ENCODE measurements at places on chromosomes 6 and 20.

DNA sequence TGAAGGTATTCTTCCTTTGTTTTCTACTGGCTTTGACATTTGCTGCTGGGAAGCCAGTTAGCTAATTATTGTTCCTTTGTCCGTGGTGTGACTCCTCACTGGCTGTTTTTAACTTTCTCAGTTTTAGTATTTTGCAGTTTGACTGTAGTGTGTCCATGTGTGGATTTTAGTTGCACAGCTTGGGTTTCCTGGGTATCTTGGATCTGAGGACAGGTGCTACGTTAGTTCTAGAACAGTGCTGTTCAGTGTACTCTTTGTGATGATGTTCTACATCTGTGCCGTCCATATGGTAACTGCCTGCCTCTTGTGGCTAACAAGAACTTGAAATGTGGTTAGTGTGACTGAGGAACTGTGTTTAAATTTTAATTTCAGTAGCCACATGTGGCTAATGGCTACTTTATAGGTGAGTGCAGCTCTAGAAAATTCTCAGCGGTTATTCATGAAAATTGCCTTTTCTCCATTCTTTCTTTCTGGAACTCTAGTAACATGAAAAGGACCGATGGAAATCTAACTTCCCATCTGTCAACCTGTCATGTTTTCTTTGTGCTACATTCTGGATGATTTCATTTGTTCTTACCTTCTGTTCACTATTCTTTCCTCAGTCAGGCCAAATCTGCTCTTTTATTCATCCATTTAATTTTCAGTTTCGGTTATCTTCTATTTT, 7.4 kb downstream of the SNX9 start:
- peak; percentile 17 for DNase-seq

DNA sequence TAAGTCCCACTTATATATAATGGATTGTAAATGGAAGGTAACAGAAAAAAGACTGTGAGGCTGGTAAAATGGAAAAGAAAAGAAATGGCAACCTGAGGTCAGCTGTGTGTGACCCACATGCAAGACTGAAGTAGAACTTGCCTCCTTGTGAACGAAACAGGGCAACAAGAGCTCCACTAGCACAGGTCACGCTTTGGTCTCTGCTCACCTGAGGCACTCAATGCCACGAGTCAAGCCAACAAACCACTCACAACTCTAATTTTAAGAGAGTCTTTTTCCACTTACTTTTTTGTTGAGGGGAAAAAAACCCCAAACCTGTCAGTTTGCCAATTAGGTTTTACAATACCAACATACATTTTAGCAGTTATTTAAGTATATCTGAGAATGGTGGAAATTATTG, 65.2 kb downstream of the PDE10A start:
- DNase-seq, result no peak

DNA sequence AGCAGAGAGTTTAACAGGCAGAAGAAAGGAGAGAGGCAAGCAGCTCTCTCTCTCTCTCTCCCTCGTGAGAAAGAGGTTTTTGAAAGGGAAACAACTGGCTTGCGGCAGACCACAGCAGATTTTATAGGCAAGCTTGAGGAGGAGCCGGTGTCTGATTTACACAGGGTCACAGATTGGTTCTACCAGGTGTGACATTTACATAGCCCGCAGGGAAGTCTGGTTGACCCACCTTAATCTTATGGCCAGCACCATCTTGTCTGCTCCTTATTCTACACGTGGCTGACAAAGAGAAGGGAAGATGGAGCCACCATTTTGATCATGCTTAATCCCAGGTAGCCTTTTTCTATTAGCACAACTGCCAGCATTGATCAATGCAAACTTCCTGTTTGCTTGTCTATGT, 65.4 kb downstream of the OR2J2 start:
- no peak for DNase-seq

DNA sequence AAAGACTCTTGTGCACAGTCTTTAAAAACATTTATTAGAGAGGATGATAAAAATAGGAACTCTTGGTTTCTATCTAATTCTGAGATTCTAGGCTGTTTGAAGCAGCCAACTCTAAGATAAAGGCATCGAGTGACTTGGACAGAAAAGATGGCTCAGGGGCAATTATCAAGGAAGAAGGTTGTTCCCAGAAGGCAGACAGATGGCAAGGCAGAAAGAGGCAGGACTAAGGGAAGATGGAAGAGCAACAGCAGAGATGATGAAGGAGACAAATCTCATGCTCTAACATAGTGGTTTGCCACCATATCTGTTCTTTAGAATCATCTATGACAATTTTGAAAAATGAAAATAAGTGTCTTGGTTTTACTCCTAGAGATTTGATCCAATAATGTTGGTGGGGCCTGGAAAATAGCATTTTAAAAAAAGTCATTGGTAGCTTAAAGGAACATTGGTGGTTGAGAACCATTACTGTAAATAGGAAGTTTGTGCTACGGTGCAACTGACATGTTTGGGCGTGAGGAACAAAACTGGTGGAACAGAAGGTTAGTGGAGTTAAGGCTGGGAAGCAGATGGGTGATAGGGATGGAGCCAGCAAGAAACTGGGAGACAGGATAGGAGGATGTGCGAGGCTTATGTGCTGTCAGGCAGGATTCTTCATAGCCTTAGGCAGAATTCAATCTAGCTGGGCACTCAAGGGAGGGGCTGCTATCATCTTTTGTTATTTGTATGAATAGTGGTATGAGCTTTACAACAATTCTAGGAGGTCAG, 751.1 kb downstream of the DHX35 start:
- no peak for DNase-seq

- DNase-seq, result no peak
Measured at GRCh38 chr6:126422912-126423311, 83.0 kb downstream of the CENPW start.

- no peak for DNase-seq
Measured at GRCh38 chr6:6738108-6738507, 149.6 kb downstream of the LY86 start.

GRCh38 chr6:166415833-166416347, 33.1 kb upstream of the MPC1 start:
- DNase-seq, result no peak

GRCh38 chr6:82872185-82872584, 193.5 kb downstream of the UBE3D start:
- no peak for DNase-seq

DNA sequence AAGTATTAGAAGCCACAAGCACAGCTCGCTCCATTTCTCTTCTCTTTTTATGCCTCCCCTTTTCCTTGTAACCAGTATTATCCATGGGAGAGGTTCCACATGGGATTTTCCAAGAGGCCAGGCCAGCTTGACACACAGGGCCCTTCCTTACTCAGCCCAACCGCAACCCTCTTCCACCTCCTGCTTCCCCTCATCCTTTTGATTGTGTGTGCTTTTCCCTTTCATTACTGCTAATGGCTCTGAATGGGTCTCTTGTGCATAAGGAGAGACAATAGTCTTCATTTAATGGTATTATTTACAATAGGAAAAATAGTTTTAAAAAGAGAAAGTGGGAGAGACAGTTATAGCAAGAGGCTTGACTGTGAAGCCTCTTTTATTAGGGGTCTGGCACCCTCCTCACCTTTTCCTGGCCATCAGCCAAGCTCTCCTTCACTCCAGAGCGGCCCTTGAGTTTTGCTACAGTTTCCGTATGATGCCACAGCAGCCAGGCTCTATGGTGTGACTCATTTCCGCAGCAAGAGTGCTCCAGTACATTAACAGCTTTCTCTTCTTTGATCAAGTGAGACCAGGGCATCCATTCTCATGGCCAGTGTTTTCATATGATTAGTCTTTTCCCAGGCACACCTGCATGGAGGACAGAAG, 579.5 kb downstream of the TFAP2B start:
- DNase-seq, result no peak

DNA sequence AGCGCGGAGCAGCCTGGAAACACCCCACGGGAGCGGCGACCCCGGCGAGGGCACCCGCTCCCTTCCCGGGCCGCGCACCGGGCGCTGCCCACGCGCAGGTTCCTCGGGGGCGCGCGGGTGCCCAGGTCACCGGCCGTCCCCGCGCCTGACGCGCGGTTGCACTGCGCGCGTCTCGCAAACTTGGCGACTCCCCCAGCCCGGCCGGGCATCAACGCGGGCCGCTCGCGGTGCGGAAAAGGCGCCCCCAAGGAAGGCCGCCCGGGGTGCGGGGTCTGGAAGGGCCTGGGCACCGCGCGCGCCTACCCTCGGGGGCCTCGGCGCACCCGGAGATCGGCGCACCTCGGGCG, 555 bp upstream of the ZBTB46 start:
- DNase-seq, result no peak

DNA sequence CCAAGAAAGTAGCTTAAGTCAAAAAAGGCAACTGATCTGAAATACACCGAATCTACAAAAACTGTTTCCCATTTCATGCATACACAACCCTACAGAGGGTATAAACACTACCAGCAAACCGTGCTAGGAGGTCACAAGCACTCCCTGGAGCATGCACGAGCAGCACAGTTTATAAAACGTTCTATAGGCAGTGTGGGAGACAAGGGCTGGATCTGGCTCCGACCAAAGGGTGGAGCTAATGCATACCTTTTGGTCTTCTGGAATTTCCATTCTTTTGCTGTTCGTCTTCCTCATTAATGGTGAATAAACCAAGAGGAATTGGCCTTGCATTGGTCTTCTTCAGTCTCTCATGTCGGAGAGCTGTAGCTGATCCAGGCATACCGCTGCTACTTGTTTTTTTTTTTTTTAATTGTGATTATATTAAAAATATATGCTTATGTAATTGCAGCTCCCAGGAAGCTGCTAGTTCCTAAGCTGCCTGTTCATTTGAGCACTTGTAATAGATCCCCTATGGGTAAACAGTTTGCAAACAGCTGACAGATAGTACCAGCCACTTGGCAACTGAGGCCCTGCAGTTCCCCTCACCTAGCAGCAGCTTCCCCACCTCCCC, 24.5 kb downstream of the MAP7 start:
- DNase-seq, result no peak

DNA sequence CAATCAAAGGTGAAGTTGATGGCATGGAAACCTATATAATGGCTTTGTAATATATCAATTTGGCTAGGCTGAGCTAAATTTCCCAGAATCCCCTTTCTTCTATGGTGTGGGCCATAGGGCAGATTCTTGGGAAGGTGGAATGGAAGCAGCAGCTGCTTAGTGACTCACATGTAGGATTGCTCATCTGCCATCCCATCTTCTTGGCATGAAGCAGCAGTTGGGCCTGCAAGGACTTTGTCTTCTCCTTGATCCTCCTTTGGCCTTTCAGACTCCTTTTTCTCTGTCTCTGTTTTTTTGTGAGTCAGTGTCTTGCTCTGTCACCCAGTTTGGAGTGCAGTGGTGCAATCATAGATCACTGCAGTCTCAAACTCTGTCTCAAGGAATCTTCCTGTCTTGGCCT, 52.6 kb upstream of the CEP162 start:
- DNase-seq, result no peak

- no peak for DNase-seq
Measured at GRCh38 chr20:13276945-13277541, 56.0 kb downstream of the ISM1 start.

DNA sequence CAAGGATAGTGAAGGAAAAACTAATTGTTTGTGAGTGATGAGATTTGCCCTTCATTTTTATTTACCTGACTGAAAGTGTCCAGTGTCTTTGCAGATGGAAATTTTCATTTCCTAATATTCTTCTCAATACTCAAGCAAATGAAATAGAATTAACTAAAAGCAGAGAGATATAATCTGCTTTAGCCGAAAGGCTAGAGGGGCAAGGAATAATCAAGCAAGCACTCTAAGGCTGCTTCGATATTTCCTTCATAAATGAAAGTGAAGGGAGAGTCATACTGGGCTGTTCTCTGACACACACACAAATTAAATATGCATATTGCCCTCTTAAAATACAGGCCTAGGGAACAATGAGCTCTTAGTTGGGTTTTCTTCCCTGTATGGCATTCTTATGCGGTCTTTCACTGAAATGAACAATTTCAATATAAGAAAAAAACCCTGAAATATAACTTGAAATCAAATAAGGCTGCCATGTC, 47.5 kb upstream of the POPDC3 start:
- DNase-seq, result no peak

GRCh38 chr6:150527100-150527499, 72.6 kb upstream of the PLEKHG1 start:
- no peak for DNase-seq

DNA sequence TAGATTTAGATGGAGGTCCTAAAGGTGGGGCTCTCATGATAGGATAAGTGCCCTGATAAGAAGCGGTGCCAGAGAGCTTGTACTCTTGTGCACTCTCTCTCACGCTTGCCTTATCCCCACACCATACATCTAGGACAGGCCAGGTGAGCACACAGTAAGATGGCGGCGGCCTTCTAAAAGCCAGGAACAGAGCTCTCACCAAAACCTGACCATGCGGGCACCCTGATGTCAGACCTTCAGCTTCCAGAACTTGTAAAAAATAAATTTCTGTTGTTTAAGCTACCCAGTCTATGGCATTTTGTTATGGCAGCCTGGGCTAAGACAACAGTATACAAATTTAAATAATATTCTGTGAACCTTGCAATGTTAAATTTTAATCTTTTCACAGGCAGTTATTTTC, 40.8 kb upstream of the CALHM6 start:
- no peak for DNase-seq

DNA sequence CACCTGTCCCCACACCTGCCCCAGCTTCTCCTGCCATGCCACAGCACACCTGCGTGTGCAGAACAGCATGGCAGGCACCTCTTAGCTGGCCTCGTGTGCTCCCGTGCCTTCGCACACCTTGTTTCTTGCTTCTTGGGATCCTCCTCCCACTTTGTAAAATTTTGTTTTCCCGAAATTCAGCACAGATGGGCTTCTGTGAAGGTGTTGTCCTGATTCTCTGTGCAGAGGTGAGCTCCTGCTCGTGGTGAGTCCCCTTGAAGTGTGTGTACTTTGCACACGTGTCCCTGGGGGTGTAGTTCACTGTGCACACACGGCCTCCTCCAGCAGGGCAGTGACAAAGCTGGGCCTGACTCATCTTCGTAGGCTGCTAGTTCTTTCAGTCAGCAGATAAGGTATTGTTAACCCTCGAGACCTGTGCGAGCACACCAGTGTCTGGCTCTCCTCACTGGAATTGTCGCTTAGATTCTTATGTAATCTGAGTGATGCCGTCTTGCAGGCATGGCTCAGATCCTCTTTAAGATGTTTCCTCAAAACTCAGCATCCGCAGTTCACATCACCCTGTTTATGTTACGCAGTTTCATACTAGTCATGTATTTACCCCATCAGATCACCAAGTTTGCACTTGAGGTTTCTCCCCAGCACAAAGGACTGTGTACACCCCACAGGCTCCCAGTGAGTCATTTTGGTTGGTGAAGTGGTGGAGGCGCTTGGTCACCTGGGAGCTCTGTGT, 77.7 kb downstream of the CDYL start:
- DNase-seq, result no peak

- peak; percentile 40 for DNase-seq
Measured at GRCh38 chr6:144150710-144151657, 667 bp downstream of the STX11 start.

DNA sequence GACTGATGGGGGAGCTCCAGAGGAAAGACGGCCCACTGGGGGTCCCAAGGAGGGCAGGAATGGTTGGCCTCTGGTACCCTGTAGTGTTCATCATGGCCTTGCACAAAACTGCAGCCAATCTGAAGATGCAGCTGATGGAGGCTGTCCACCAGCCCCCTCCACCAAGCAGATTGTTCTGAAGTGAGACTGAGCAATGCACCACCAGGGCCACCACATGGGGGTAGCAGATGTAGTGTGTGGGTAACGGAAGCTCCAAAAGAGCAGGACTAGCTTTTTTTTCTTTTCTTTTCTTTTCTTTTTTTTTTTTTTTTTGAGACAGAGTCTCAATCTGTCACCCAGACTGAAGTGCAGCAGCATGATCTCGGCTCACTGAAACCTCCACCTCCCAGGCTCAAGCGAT, 181.0 kb upstream of the MYLIP start:
- no peak for DNase-seq

Data from CD4-positive, alpha-beta T cell (primary cell).